ENCODE measurements at places on chromosomes 7 and 10.

DNA sequence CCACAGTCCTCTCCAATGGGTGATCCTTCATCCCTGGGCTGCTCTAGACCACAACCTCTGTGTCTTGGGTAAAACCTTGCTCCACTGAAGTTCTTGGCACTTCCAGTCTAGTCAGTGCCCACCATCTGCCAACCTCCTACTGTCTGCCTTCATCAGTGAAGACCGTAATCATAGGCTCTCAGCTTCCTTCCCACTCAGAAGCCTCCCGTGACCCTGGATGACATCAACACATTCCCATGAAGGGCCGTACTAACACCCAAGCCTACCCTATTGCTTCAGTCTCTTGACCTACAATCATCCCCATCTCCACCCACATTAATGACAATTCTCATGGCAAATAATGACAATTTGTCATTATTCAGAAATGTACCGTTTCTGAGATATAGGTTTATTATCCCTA is 27.6 kb upstream of the GARS1 start:
- no peak for DNase-seq

DNA sequence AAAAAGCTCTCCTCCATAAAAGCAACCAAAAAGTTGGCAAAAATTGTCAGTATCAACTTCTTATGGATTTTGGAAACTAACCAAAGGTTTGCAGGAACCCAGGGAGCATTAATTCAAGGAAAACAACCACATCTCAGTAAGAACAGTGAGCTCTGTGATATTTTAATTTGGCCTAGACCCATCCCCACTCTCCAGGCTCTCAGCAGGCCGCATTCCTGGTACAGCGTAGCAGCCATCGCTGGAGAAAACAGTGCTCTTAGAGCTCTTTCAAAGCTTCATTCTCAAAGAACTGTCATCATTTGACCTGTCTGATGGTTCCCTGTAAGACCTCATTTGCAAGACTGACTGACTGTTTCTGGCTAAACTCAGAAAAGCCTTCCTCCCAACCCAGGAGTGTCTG is 81.9 kb downstream of the NUDCD3 start:
- no peak for DNase-seq

DNA sequence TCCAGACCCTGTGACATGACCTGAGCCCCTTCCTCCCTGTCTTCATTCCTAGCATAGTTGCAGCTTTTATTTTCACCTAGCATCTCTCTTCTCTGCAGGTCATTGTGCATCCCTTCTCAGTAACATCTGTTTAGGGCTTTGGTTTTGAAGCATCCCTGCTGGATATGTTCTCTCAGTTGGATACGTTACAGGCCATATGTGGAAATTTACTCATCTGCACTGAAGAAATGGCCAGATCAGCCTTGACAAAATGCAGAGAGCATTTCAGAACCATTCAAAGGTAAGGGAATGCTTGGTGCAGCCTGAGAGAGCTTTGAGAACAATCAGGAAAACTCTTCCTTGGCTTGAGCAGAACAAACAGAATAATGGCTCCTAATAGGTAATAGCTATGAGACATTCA is 647.0 kb downstream of the KCNMA1 start:
- DNase-seq: no peak

GRCh38 chr7:155191137-155191536 is 106.5 kb upstream of the INSIG1 start:
- no peak for DNase-seq

DNA sequence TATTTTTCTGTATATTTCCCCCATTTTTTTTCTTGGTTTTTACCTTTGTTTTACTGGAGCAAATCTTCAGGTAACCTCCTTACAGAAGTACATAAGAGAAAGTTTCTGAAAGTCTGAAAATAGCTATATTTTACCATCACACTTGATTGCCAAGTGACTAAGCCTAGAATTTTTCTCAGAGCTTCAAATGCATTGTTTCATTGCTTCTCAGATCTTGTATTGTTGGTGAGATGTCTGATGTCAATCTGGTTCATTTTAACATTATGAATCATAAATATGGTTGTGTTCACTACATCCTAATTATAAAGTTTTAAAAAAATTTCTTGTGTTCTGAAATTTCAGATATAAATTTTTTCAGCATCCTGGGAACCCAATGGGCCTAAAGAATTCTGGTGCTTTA is 228.2 kb downstream of the AHR start:
- no peak for DNase-seq

DNA sequence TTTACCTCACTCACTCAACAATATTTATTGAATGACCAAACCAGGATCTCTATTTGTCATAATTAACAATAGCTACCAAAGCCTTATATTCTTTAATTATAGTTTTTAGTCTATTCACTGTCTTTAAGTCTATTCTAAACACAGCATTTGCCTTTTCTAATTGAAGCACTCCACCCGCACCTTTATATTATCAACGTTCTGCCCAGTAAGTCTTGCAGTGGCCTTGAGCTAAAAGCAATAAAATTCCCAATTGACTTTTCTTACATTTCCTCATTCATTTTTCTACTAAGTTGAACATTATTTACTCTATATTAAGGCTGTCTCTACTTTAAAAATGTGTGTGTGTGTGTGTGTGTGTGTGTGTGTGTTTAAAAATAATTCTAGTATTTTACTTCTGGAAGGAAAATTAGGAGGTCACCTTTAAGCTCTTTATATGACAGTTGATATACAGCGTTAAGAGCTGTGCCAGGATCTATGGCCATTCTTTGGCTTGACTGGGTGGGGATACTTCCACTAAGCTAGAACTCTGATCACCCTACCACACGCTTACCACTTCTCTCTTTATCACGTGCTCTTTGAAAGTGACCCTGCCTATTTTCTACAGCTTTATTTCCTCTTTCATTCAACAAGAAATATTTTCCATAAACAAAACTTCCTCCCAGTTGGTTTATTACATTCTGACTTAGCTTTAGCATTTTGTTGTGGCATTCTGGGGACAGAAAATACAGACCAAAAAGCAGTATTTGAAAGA is 8.8 kb downstream of the PAPSS2 start:
- no peak for DNase-seq

- DNase-seq: peak; percentile 42
These were observed 1.5 kb downstream of the PVRIG start for GRCh38 chr7:100221231-100221718.

DNA sequence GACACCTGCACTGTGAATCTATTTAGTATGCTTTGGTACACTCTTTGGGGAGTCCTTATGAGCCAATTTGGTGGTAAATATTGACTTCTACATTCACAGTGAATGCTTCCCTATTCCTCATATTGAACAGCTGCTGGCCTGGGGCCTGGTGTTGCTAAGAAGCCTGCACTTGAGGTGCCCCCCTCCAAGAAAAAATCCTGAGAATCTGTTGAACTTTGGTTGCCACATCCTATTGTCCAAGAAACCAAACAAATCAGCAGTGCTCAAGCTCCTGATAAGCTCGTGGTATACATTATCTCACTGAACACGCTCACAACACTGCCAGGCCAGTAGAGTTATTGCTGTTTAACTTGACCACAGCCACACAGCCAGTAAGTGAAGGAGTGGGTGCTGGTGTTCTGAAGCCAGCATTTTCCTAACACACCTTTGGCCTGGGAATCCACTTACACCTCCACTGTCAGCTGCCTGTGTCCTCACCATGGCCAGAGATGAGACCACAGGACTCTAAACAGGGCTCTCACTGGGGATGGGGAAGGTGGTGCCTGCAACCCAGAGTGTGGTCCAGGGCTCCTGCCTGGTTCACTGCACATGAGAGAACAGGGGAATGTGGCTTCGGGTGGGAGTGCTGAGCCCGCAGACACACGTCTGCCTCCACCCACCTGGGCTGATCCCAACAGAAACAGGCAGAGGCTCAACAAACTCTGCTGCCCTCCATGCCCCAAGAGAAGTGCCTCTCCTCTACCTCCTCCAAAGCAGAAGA is 6.7 kb downstream of the DDC start:
- no peak for DNase-seq

DNA sequence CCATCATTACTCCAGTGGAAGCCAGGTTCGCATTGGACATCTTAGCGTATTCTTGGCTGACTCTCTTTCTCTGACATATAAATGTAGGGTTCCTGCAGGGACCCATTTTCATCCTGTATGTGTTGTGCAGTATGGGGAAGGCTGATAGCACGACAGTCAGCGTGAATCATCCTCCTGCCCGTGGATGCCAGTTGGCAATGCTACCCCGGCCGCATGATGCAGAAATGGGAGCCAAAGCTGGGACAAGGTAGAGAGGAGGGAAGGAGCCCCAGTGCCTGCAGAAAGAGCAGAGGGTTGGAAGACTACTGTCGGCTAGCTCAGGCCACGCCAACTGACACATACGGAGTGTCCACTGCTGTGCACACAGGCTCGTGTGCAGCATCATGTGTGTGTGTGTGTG is 251.6 kb downstream of the SKAP2 start:
- DNase-seq: no peak

- no peak for DNase-seq
These were observed 503.5 kb upstream of the TPK1 start for GRCh38 chr7:145339319-145339718.

GRCh38 chr10:110802090-110802489 is 69.6 kb upstream of the PDCD4 start:
- no peak for DNase-seq
